8988T (cell line): ENCODE measurements at places on chromosomes 7 and 10.

GRCh38 chr10:11440250-11441150 is 170.9 kb downstream of the USP6NL start:
- DNase-seq = no peak

GRCh38 chr10:17084258-17084657 is 45.4 kb downstream of the CUBN start:
- no peak for DNase-seq

DNA sequence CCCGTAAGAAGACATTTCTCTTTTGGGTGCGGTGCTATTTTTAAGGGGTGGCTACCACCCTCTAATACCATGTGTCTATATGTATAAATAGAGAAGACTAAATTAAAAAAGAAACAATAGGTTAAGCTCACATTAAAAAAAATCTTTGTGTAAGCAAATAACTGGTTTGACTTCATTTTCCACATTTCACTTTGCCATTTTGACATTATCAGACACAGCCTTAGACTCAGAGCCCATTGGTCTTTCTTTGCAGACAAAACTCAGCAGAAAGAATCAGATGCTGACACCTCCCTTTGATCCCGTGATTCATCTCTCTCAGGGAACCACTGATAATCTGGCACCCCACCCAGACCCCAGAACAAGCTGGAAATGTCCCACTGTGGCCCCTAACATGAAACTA is 74.5 kb downstream of the EMX2 start:
- no peak for DNase-seq

- no peak for DNase-seq
These were observed 289.9 kb upstream of the CELF2 start for GRCh38 chr10:10727812-10728211.

DNA sequence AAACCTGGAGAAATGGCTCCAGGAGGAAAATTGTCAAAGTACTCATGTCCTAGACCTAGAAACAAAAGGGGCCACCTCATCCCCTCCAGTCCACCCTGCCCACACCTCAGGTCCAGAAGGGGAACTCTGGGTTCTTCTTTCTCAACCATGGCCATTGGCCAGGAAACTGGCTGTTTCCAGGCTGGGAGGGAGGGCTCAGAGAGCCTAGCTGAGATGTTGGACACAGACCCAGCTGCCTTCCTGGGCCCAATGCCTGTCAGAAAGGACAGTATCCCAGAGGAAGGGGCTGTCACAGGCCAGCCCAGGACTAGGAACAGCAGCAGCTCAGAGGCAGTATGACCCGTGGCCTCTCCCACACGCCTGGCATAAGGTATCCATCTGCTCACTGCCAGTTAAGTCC is 9.6 kb downstream of the GRID1 start:
- DNase-seq = no peak

- DNase-seq = no peak
These were observed 1040.0 kb downstream of the SORCS3 start for GRCh38 chr10:105681051-105681450.

- no peak for DNase-seq
These were observed 5.0 kb downstream of the ZYX start for GRCh38 chr7:143385891-143386781.

DNA sequence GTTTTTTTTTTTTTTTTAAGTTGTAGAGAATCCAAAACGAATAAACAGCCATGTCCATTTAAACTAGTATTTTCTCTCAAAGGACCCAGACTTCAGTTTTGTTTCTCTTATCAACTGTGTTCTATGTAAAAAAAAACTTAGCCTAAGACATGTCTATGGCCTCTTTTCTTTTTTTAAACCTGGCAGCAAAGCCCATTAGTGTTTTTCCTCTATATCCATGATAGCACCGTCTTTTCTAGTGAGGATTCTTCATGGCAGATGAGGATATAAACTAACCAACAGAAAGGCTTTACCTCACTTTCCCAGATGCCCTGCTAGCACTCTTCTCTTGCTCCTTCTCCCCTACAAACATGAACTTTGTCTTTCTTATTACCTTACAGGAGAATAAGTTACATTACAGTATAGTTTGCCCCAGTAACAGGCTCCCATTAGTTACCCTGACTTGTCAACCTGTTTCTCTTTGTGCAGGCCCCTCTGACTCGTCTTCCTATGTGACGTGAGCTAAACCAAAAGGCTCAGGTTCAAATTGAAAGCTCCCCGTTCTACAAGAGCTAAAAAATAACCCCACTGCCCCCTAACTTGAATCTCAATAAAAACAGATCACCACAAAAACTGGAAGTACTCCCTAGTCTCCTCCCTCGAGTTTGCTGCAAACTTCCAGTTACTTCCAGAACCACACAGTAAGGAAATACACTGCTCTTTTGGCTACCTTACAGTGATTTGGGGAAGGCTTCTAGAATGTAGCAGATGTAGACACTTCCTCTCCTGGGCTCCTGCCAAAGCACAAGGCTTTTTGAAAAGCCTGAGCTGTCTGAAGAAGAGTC is 20.1 kb downstream of the P4HA1 start:
- no peak for DNase-seq

DNA sequence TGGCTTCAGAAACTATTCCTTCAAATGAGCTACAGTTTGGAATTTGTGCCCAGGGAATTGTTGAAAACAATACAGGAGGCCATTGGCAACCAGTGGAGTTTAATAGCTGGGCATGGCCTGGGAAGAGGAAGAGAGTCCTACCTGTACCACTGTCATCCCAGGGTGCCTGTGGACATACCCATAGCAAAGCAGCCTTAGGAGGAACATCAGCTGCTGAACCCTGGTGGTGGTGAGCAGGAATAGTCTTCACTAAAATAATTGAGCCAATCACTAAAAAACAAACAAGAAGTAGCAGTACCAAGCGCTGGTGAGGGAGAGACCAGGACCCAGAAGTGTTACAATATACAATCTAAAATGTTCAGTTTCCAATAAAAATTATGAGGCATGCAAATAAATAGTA is 14.5 kb downstream of the IGFBP1 start:
- no peak for DNase-seq

DNA sequence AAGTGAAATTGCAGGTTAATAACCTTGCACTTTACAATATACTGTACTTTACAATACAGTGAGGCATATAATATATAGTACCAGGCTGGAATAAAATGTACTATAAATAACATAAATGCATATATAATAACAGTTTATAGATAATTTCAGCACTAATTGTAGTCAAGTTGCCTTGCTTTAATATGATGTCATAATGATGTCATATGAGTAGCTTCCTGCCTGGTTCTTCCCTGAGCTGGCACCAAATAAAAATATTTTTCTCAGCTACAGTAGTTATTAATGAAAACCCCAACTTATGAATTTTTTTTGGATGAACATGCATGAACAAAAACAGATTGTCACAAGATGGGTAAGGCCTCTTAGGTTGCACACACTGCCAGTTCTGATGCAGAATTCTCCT is 816.7 kb downstream of the XPNPEP1 start:
- no peak for DNase-seq

DNA sequence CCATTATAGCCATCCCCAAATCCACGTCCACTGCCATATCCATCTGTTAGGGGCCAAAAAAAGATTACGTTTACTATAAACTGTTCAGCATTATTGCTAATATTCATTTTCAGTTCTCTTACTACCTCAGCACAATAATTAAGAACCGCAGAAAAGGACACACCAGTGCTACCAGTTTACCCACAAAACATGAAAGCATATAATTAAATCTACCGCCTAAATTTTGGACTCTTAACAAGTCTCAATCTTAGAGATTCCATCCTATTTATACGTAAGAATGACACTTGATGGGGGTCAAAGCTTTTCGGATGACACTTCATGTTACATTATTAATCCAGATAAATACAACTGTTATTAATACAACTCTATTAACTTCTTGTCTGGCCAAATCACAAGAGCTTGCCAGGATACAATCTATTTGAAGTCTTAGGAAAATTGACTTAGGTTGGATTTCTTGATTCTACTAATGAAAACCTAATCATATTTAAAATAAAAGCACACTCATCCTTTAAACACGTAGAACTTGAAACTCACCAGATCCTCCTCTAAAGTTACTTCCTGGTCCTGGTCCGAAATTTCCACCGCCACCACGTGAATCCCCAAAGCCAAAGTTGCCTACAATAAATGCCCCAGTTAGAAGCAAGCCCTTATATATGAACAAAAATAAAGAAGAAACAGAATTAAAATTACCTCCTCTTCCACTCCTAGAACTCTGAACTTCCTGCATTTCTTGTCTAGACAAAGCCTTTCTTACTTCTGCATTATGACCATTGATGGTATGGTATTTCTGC is 4.5 kb downstream of the HNRNPA2B1 start:
- no peak for DNase-seq

- no peak for DNase-seq
These were observed 1512.8 kb downstream of the REEP3 start for GRCh38 chr10:65033957-65034356.

GRCh38 chr10:72008096-72008981 is 44.1 kb downstream of the CHST3 start:
- no peak for DNase-seq

GRCh38 chr7:45591101-45591906 is 17.1 kb downstream of the ADCY1 start:
- no peak for DNase-seq

DNA sequence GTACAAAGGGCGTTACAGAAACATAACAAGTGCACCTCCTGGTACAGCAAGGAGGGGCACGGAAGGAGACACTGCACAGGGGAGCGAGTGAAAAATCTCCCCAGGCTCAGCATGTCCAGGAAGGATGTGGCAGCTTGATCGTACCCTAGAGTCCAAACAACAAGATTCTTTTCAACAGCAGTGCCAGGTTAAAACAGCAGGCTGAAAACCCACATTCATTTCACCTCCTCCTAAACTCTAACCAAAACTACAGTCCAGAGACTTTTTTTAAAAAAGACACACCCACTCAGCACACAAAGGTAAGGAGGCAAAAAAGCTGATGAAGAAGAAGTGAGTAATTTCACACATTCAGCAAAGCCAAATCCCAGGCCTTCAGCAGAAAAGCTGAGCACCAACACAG is 138.8 kb downstream of the SFMBT2 start:
- no peak for DNase-seq

DNA sequence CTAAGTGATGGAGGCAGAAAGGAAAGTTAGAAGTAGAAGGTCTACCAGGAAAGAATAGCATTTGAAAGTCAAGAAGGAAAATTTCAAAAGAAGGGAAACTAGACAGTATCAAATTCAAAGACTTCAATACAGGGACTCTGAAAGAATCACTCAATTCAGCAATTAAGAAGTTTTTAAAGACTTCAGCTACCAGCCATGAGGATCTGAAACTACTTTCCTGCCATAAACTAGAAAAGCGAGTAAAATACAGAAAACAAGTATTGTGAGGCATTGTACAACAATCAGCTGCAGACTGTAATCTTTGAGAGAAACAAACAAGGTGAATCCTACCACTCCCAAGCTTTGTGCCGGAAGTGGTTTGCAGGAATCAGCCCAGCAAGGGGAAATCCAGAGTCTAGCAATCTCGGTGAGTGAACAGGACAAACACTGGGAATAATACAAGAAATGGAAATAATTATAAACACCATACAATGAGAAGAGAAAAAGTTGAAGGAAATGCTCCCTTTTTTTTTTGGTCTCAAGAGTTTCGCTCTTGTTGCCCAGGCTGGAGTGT is 62.4 kb downstream of the ARHGAP12 start:
- DNase-seq = no peak

- DNase-seq = no peak
These were observed 459.3 kb downstream of the HTR7 start for GRCh38 chr10:90398566-90398965.

- no peak for DNase-seq
These were observed 19.8 kb downstream of the LSMEM1 start for GRCh38 chr7:112500619-112501018.

DNA sequence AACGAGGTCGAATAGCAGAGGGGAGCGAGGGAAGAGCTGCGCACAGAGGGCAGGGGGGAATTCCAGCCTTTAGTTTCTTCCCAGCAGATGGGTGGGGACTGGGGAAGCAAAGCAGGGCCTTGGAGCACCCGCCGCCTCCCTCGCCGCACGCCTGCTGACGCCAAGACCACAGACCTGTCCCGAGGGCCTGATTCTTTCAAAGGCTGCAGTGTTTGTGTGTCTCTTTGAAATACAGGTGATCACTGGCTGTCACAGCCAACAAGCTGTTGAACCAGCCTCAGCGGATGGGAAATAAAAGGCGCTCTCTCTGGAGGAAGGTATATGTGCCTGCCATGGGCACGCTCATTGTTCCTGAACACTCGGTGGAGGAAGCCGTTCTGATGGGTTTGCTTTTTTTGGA is 119.3 kb downstream of the FAM53B start:
- no peak for DNase-seq

DNA sequence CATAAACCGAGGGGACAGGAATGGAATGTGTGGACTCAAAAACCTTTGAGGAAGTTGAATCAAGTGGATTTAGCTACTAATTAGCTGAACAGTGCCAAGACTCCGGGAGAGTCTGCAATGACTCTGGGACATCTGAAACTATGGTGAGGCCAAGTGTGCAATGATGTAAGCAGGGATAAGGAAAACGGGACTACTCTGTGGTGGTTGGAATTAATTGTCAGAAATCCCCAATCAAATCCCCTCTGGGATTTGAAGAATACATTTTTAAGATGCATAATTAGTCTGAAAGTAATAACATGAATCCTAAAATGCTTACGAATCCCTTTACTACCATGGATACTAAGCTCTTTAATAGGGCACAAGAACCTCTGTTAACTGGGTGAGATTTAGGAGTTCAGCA is 602.8 kb downstream of the NRG3 start:
- DNase-seq = no peak

GRCh38 chr7:30697719-30698460 is 15.6 kb upstream of the CRHR2 start:
- DNase-seq = no peak

- no peak for DNase-seq
These were observed 6.0 kb downstream of the OR6B1 start for GRCh38 chr7:144006029-144006691.

GRCh38 chr7:107627002-107627401 is 33.6 kb upstream of the SLC26A4 start:
- no peak for DNase-seq

DNA sequence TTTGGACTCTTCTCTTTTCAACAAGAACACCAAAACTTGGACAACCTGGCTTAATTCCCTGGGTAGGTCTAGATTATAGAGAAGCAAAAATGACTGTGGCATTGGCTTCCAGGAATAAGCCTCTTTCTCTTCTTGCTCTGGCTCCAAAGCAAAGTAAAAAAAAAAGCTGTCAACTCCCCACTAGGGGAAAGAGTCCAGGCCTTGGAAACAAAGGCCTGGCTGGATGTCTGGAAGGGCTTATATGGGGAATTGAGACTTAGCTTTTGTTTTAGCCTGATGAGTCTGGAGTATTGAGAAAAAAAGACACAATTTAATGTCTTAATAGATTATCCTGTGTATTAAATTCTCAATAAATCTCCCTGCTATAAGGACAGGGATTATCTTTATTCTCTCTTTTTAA is 300.6 kb downstream of the SORCS3 start:
- no peak for DNase-seq

GRCh38 chr7:6725003-6725402 is 18.3 kb upstream of the ZNF12 start:
- DNase-seq = no peak
